ENCODE measurements at places on chromosomes 7 and 10. TPM values are rescaled to one million over a fixed set of nuclear protein-coding genes. Genes with fewer than 3 reads are reported as not detected.

The DGKI gene
- total RNA-seq = 2.9 TPM

The C1QL3 gene
- total RNA-seq = not detected

The BLVRA gene
- total RNA-seq = 70.1 TPM

The GDF10 gene
- 0.12 TPM for total RNA-seq

The NHLRC2 gene
- total RNA-seq = 23.9 TPM

The FAM25A gene
- not detected for total RNA-seq

All from uterine smooth muscle cell (primary cell).